KG1 (cell line): ENCODE measurements at places on chromosomes 4 and X.

GRCh38 chrX:56588397-56589188 lies 25.2 kb downstream of the UBQLN2 start:
- no peak for DNase-seq

GRCh38 chr4:183431614-183432013 lies 12.8 kb upstream of the CDKN2AIP start:
- DNase-seq: no peak

DNA sequence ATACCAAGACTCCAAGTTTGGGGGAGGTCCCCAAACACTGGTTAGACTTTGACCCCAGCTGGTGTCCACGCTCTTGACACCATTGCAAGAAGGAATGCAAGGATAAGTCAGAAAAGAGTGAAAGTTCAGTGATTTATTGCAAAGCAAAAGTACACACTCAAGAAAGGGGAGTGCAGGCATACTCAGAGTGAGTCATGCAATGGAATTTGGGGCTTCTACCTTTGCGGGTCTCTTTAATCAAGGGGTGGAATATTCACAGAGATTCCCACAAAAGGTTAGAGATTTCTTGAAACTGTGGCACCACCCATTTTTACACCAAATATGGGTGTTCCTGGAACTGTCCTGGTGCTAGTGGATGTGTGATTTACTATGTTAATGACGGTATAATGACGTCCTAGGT lies 5.2 kb upstream of the SMIM10L2A start:
- no peak for DNase-seq

DNA sequence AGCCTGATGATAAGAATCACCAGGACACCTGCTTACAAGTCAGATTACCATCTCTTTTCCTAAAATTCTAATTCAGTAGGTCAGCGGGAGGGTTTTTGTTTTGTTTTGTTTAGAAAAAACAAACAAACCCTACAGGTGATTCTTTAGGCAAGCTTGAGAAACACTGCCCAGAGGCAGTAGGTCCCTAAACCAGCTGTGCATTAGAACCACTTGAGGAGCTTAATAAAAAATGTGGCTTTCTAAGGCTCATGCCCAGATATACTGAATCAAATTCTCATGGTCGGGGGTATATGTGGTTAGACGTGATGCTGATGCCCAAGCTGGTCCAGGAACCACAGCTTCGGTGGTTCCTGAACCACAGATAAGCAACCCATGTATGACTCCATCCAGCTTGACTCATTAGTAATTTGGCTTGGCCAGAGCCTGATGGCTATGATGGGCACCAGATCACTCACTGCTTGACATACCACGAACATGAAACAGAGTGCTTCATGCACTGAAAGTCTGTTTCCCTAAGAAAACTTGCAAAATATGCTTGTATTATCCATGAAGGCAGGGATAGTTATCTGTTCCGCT lies 338.1 kb upstream of the F9 start:
- DNase-seq: no peak

DNA sequence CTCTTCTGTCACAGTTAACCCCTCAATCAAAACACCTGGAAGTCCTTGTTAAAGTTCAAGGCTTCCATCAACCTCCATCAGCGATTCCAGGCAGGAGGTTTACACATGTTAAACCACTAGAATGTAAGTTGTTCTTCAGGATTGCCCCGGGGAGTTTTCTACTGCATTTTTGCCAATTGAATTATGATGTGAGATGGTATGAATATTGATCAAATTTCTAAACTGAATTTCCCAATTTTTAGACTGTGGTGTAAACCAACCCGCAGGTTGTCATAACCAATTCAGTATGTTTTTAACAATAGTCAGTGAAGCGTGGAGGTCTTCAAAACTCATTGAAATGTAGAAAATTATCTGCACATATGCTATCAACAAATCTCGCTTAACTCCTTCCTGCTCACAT lies 21.2 kb upstream of the TENM3 start:
- DNase-seq: no peak
